Right ventricle myocardium inferior (tissue), 1 donor: ENCODE measurements at places on chromosomes 11 and 22. TPM values are rescaled to one million over a fixed set of nuclear protein-coding genes. Genes with fewer than 3 reads are reported as not detected.

ADORA2A gene
- 4.3 TPM for total RNA-seq

USP2 gene
- 140 TPM for total RNA-seq

OR52H1 gene
- total RNA-seq = not detected

NLRP6 gene
- total RNA-seq = 0.14 TPM

MYEOV gene
- total RNA-seq = not detected

CNGA4 gene
- not detected for total RNA-seq

IGLL1 gene
- total RNA-seq = not detected

TMEM132A gene
- 6.3 TPM for total RNA-seq

NTM gene
- 2.9 TPM for total RNA-seq

CYP2D6 gene
- not detected for total RNA-seq

ZFTA gene
- total RNA-seq = 12.6 TPM

MB gene
- total RNA-seq = 17,829 TPM

NAALAD2 gene
- 1.1 TPM for total RNA-seq

PYGM gene
- total RNA-seq = 179 TPM

IFITM10 gene
- 0.92 TPM for total RNA-seq

PIH1D2 gene
- 1.2 TPM for total RNA-seq

SLC7A4 gene
- 0.51 TPM for total RNA-seq

CECR2 gene
- 6.4 TPM for total RNA-seq

OOSP4A gene
- not detected for total RNA-seq

IRAG1 gene
- 5.9 TPM for total RNA-seq

FAT3 gene
- total RNA-seq = 0.03 TPM

INPP5J gene
- 16.6 TPM for total RNA-seq

SMIM38 gene
- 0.11 TPM for total RNA-seq

PTPRJ gene
- 7.2 TPM for total RNA-seq

DNAJB7 gene
- not detected for total RNA-seq

PGA5 gene
- 0.95 TPM for total RNA-seq

ENTHD1 gene
- total RNA-seq = not detected

FOLR1 gene
- 1.2 TPM for total RNA-seq

GGTLC2 gene
- not detected for total RNA-seq

OR10AG1 gene
- not detected for total RNA-seq

PLEKHA7 gene
- total RNA-seq = 18.3 TPM

BLID gene
- not detected for total RNA-seq
